ENCODE measurements at places on chromosomes 11 and 22. TPM values are rescaled to one million over a fixed set of nuclear protein-coding genes. Genes with fewer than 3 reads are reported as not detected.

DNA sequence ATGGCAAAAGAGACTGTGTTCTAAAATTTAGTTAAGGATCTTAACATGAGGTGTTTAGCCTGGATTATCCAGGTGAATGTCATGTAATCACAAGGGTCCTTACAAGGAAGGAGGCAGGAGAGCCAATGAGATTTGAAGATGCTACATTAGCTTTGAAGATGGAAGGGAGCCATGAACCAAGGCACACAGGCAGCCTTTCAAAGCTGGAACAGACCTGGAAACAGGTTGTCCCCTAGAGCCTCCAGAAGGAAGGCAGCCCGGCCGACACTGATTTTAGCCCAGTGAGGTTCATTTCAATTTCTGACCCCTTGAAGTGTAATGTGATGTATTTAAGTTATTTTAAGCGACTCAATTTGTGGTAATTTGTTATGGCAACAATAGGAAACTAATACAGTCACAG lies 195.3 kb upstream of the MTMR2 start:
- H3K4me1 ChIP-seq: no peaks in the 10 kb centered on the region
- DNase-seq: no peak
- no peaks in the 10 kb centered on the region for H3K36me3 ChIP-seq
- H3K4me3 ChIP-seq: no peak overlapping the region
- no peak overlapping the region for H3K27ac ChIP-seq

- H3K36me3 ChIP-seq: no peaks in the 10 kb centered on the region
- DNase-seq: no peak
- H3K27me3 ChIP-seq: no peaks in the 10 kb centered on the region
These were observed 126.8 kb upstream of the RAG2 start for GRCh38 chr11:36724742-36725385.

- H3K4me3 ChIP-seq: no peak overlapping the region
- no peak overlapping the region for H3K27ac ChIP-seq
- no peaks in the 10 kb centered on the region for H3K36me3 ChIP-seq
- no peaks in the 10 kb centered on the region for H3K27me3 ChIP-seq
These were observed 33.2 kb upstream of the GAB2 start for GRCh38 chr11:78450866-78451265.

DNA sequence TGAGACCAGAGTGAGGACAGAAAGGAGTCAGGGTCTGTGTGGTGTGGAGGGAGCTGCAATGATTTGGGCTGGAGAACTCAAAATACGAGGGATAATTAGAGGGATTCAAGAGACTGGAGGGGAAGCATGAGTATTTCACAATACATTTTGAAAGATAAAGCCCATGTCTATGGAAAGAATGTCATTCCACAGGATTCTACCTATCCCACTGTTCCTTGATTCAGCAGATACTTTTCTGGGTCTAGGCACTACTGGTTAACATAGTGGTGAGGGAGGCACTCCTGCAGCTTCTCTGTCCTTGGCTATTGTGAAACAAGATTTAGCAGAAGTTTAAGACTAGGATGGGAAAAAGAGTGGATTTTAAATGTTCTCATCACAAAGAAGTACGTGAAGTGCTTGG lies 72.9 kb upstream of the RASSF10 start:
- no peak overlapping the region for H3K4me3 ChIP-seq
- DNase-seq: peak; percentile 20
- peaks cover 11% of the 10 kb centered on the region for H3K36me3 ChIP-seq
- H3K27me3 ChIP-seq: no peaks in the 10 kb centered on the region
- H3K4me1 ChIP-seq: no peaks in the 10 kb centered on the region
- no peak overlapping the region for H3K27ac ChIP-seq

SLC7A4 gene
- total RNA-seq: 4.0 TPM

- H3K27ac ChIP-seq: no peak overlapping the region
- no peak for DNase-seq
- H3K4me3 ChIP-seq: no peak overlapping the region
- no peaks in the 10 kb centered on the region for H3K27me3 ChIP-seq
- H3K36me3 ChIP-seq: no peaks in the 10 kb centered on the region
These were observed 65.8 kb downstream of the CSTPP1 start for GRCh38 chr11:47002390-47002789.

DNA sequence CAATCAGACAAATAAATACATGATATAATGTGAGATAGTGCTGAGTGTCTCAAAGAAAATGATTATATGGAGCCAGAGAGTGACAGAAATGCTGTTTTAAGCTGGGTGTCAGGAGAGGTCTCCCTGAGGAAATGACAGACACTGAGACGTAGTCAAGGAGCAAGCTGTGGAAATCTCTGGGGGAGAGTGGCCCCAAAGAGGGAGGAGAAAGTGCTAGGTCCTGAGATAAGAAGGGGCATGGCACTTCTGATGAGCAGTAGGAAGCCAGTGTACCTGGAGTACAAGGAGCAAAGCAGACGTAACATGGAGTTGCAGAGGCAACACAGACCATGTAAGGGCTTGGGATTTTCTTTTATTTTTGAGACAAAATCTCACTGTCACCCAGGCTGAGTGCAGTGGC lies 38.8 kb downstream of the ZNF202 start:
- H3K4me1 ChIP-seq: peaks cover 5% of the 10 kb centered on the region
- no peak overlapping the region for H3K27ac ChIP-seq
- no peak for DNase-seq
- no peak overlapping the region for H3K4me3 ChIP-seq
- H3K36me3 ChIP-seq: no peaks in the 10 kb centered on the region
- H3K27me3 ChIP-seq: no peaks in the 10 kb centered on the region

All from cardiac muscle cell (in vitro differentiated cells and primary cell).